HT1080 (cell line): ENCODE measurements at places on chromosomes 2 and 18. TPM values are rescaled to one million over a fixed set of nuclear protein-coding genes. Genes with fewer than 3 reads are reported as not detected.
A peak's percentile ranks its signal among the peaks of the same experiment; 100 is the strongest.

DNA sequence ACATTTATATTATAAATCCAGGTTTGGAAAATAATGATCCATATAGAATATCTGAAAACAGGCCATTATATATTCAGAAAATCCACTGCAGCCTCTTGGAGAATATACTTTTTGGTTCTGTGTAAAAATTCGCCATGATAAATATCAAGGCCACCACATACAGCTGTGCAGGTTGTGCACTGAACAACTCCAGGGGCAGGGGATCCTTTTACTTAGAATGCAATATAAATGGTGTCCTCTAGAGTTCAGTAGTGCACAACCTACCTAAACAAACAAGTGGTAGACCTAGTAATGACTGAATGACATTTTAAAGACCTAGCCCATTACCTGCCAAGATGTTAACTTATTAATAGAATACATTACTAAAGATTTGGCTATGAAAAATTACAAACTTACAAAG is 22.4 kb downstream of the MOGAT1 start:
- peak; percentile 43 for DNase-seq

DNA sequence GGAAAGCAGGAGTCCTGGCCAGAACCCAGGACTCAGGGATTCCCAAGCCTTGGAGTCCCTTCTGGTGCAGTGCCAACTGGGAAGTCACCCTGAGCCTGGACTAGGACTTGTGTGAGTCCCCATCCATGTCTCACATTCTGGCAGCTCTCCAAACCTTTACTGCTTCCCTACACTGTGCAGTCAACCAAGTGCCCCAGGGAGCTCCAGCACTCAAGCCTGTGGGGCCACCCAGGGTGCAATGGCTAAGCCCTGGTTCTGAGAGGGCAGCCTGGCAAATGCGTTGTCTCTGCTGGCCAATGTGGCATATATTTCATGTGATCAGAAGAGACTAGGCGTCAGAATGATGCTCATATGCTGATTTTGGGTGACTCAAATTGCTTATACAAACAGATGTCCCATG is 223.4 kb downstream of the SP3 start:
- DNase-seq, result no peak

- no peak for DNase-seq
Measured at GRCh38 chr2:157170299-157170698, 87.2 kb upstream of the GALNT5 start.

- DNase-seq, result peak; percentile 84
Measured at GRCh38 chr2:231713730-231714638, 5.7 kb downstream of the PTMA start.

GRCh38 chr2:215684448-215685237 is 248.8 kb upstream of the FN1 start:
- DNase-seq, result peak; percentile 57

GRCh38 chr18:40365526-40365925 is 1589.5 kb upstream of the PIK3C3 start:
- DNase-seq, result no peak

DNA sequence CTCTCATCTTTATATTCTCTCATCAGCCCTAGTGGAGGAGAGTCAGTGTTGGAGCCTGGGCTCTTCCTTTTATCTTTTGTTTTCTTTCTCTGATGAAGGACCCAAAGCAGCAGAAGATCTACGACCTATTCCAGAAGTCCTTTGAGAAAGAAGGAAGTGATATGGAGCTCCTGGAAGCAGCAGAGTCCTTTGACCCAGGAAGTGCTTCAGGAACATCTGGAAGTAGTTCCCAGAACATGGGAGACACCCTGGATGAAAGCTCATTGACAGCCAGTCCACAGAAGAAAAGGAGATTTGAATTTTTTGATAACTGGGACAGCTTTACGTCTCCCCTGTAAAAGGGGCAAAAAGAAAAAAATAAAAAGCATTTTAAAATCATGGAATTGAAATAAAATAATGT is 16.0 kb upstream of the RPL37A start:
- DNase-seq, result no peak

- DNase-seq, result no peak
Measured at GRCh38 chr2:239625971-239626734, 225.3 kb upstream of the HDAC4 start.

DNA sequence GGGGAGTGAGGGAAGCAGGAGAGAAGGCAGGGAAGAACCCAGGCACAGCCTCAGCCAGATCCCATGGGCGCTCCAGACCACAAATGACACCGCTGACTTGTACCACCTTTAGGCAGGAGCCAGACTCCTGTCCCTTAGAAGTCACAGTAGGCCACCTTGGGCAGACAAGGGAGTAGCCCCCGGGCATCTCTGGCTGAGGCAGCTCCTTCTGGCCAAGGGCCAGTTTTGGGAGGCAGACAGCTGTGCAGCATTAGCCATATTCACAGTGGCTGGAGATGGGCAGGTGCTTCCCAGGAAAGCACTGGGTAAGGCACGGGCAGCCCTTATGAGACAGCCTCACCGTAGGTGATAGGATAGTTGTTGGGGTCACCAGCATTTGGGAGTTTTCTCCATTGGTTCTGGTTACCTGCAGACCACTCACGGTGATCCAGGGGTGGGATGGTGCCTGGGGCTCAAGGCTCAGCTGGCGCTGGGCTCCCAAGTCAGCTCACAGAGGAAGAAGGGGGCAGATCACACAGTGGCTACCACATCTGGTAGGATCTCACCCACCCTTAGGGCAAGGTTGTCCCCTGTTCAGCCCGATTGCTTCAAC is 2.1 kb downstream of the ASTL start:
- no peak for DNase-seq

- DNase-seq, result peak; percentile 75
Measured at GRCh38 chr2:171652416-171652785, 34.9 kb upstream of the DYNC1I2 start.

- DNase-seq, result no peak
Measured at GRCh38 chr2:30332791-30333453, 101.6 kb downstream of the LBH start.

DNA sequence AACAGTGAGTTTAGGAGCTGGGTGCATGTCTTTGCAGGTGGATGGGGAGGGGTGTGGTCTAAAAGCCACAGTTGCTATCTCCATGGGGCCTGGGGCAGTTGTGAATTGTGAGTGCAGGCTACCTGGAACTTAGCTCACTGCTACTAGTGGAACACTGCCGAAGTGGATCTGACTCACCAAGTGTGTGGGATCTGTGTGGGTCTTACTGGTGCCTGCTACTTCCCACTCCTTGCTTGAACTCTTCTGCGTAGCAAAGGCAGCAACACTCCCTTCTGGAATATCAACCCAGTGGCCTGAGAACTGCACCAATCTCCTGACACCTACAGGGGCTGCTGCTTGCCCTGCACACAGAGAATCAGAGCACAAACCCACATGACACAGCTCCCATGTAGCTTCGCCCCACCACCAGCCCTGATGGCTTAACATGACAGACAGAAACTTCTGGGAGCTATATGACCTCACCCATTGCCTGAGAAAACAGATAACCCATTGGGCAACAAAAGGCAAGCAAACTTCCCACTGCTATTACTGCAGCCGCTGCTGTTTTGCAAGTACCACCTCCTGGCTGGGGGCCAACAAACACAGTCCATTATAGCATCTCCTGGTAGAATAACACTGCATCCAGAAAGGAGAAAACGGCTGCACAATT is 455.1 kb upstream of the DDX18 start:
- DNase-seq, result no peak

GRCh38 chr2:42325609-42326008 is 35.4 kb downstream of the COX7A2L start:
- no peak for DNase-seq

Gene DTNA
- total RNA-seq, result 10.6 and 15.8 TPM in 2 replicates

Gene CSRNP3
- total RNA-seq, result not detected in 2 replicates

Gene UGT1A8
- not detected in 2 replicates for total RNA-seq

Gene GNAL
- 0.10 and 1.0 TPM in 2 replicates for total RNA-seq

Gene MARS2
- total RNA-seq, result 9.2 and 13.1 TPM in 2 replicates

Gene KCNJ3
- total RNA-seq, result 0.37 TPM in 1 of 2 replicates, not detected in the other
